ENCODE measurements at places on chromosomes 16 and 17. TPM values are rescaled to one million over a fixed set of nuclear protein-coding genes. Genes with fewer than 3 reads are reported as not detected.

Gene GLIS2
- 0.56 TPM for total RNA-seq

- DNase-seq, result no peak
Observed at GRCh38 chr16:67304020-67304419, 22.5 kb downstream of the KCTD19 start.

Gene TP53TG3C
- total RNA-seq, result not detected

- no peak for DNase-seq
Observed at GRCh38 chr17:75844530-75845057, 390 bp upstream of the UNC13D start.

Gene NRN1L
- total RNA-seq, result not detected

DNA sequence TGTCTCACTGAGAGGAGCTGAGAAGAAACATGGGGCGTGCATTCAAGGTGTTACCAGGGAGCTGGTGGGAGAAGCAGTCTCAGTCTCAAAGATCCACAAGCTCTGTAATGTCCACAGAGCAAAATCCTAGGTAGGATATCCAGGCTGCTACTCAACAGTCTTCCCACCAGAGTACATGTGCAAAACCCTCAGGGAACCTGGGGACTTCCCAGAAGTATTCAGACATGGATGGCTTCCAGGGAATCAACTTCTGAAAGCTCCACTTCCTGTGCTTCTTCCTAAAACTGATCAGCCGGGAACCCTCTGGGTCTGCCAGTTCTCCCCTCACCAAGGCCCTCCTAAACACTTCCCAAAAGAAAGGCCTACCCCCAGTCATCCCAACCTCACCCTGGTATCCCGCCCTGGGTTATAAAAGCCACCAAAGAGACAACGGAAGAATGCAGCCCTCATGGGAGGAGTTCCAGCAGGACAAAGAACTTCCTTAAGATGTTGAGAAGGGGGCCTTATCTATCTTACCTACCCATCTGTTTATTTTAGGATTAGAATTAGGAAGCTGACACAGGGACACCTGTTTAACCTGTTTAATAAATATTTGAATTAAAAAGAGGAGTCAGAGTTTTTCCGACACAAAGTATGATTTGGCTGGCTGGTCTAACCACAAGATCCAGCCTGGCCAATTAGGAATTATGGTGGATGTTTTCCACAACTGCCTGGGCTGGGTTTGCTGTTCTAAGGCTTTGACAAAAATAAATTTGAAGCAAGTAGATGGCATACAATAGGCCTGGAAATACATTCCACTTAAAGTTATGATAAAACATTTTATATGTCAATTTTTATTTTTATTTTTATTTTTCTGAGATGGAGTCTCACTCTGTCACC is 37.0 kb downstream of the CUEDC1 start:
- DNase-seq, result peak; percentile 80

DNA sequence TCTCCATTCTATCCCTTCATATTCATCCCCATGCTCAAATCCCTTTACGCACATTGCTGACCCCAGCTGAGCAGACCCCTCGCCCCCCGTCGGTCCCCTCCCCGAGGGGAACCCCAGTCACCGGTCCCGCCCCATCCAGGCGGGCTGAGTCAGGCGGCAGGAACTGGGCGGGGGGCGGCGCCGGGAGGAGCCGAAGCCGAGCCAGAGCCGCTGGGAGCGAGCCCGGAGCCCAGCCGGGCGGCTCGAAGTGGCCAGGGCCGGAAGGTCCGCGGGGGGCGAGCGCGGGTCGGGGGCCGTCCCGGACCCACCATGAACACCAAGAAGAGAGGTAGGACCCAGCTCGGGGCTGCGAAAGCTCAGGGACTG is 8.6 kb downstream of the RIPOR1 start:
- DNase-seq, result peak; percentile 36

Data from IMR-90 (cell line).